ENCODE measurements at places on chromosomes 2 and 18. TPM values are rescaled to one million over a fixed set of nuclear protein-coding genes. Genes with fewer than 3 reads are reported as not detected.

GRCh38 chr18:23453680-23454058 lies 582 bp downstream of the RIOK3 start:
- H3K4me3 ChIP-seq, result peak overlapping the region; percentile 93
- H3K27me3 ChIP-seq, result no peaks in the 10 kb centered on the region
- DNase-seq, result peak; percentile 69
- H3K4me1 ChIP-seq, result peaks cover 61% of the 10 kb centered on the region
- peaks cover 15% of the 10 kb centered on the region for H3K36me3 ChIP-seq
- H3K27ac ChIP-seq, result peak overlapping the region; percentile 93

- H3K27me3 ChIP-seq, result no peaks in the 10 kb centered on the region
- H3K4me1 ChIP-seq, result peaks cover 6% of the 10 kb centered on the region
- H3K4me3 ChIP-seq, result no peak overlapping the region
- no peaks in the 10 kb centered on the region for H3K36me3 ChIP-seq
- peak overlapping the region; percentile 50 for H3K27ac ChIP-seq
Measured at GRCh38 chr18:51153659-51154371, 43.7 kb downstream of the MEX3C start.

GRCh38 chr2:32372519-32373182 lies 15.8 kb downstream of the BIRC6 start:
- no peak for DNase-seq
- peaks cover 50% of the 10 kb centered on the region for H3K4me1 ChIP-seq
- H3K27ac ChIP-seq, result no peak overlapping the region
- no peaks in the 10 kb centered on the region for H3K27me3 ChIP-seq
- H3K4me3 ChIP-seq, result no peak overlapping the region

DNA sequence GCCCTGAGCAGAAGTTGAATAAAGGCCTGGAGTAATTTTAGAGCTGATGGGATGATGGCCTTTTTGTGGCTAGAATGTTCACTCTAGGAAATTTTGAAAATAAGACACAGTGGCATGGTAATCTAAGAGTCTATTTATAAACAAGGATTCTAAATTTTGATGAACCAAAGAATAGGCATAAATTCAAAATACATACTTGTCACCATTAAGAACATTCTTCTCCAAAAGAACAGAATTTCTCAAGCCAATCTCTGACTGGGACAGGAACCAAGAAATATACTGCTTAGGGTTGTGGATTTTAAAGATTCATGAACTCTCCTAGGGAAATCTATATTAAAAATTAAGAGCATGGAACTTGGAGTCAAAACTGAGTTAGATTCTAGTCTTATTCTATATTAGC lies 98.2 kb upstream of the SETBP1 start:
- no peaks in the 10 kb centered on the region for H3K36me3 ChIP-seq
- no peak overlapping the region for H3K27ac ChIP-seq
- no peak overlapping the region for H3K4me3 ChIP-seq
- H3K27me3 ChIP-seq, result no peaks in the 10 kb centered on the region
- no peak for DNase-seq
- H3K4me1 ChIP-seq, result no peaks in the 10 kb centered on the region

SCRN3 gene
- 20.3 TPM for total RNA-seq

CMPK2 gene
- 2.9 TPM for total RNA-seq
